Smooth muscle cell of trachea (primary cell): ENCODE measurements at places on chromosomes 16 and 17. TPM values are rescaled to one million over a fixed set of nuclear protein-coding genes. Genes with fewer than 3 reads are reported as not detected.

Gene SLC25A19
- 5.3 and 5.5 TPM in 2 replicates for total RNA-seq

Gene ITGAE
- 10.1 and 18.9 TPM in 2 replicates for total RNA-seq

Gene COA3
- 70.1 and 80.4 TPM in 2 replicates for total RNA-seq

Gene EFCAB5
- total RNA-seq: 0.50 and 0.58 TPM in 2 replicates

Gene KRT39
- total RNA-seq: not detected in 2 replicates

Gene ATAD5
- total RNA-seq: 0.50 and 3.2 TPM in 2 replicates

Gene KRTAP17-1
- total RNA-seq: not detected in 2 replicates

Gene HBA2
- total RNA-seq: 0.44 and 0.83 TPM in 2 replicates

Gene CETP
- 0.17 TPM in 1 of 2 replicates, not detected in the other for total RNA-seq

Gene C16orf89
- total RNA-seq: under 0.01 and 1.3 TPM in 2 replicates

Gene HID1
- 0.29 and 0.66 TPM in 2 replicates for total RNA-seq

Gene PDPR
- 18.8 and 25.5 TPM in 2 replicates for total RNA-seq

Gene UMOD
- total RNA-seq: not detected in 2 replicates

Gene SRRM2
- 71.9 and 83.0 TPM in 2 replicates for total RNA-seq

Gene UTS2R
- 0.15 TPM in 1 of 2 replicates, not detected in the other for total RNA-seq

Gene TMEM235
- total RNA-seq: not detected in 2 replicates
